ENCODE measurements at places on chromosomes 7 and 10.

GRCh38 chr7:150363370-150363769 lies 5.3 kb upstream of the REPIN1 start:
- no peak for DNase-seq

GRCh38 chr7:150854066-150855000 lies 2.0 kb downstream of the AOC1 start:
- DNase-seq = no peak

- DNase-seq = no peak
Measured at GRCh38 chr10:21990449-21990848, 13.1 kb downstream of the DNAJC1 start.

DNA sequence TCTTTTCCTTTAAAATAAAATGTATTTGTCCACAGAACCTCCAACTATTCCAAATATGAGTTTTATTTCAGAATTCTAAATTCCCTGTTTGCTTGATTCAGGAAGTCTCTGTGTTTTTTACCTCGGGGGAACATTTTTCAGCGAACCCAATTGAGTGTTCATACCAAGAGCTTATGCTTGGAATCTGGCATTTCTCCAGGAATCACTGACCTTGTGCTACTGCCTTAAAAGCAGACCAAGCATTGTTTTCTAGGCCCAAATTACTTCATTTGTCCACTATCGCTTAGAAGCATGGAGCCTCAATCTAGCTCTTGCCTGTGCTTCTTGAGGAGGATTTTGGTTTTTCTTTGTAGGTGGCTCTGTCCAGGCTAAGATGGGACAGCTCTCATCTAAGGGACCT lies 59.4 kb downstream of the EBLN1 start:
- DNase-seq = no peak

DNA sequence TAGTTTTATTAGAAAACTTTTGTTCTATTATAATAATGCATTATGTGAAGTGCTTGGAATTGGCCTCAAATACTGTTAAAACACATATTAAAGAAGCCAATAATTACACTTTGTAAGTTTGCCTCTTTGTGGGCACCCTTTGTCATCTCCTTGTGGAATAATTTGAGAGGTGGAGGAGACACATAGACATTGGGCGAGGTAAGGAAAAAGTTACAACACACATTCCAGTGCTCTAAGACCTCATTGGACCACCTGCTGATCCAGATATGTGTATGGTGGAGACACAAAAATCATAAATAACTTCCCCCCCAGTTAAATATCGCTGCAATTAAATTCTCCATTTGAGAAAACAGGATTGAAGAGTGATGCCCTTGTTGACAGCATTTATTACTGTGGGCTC lies 511.8 kb downstream of the GFRA1 start:
- DNase-seq = no peak

- DNase-seq = no peak
Measured at GRCh38 chr10:4475827-4476490, 350.0 kb upstream of the AKR1E2 start.

DNA sequence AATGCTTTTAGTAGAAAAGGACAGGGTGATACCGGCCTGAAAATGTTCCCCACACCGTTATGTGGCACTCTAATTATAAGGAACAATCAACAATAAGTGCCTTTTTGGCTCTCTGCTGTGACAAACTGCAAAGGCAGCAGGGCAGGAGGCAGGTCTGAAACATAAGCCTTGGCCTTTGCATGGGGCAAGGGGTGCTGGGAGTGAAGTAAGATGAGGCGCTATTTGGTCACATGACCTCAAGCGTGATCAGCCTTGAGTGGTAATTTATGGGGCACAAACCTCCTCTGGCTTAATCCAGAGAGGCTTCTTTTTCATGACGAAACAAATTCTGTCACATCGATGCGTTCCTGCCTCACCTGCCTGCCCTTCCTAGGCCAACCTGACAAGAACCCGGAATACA lies 202.7 kb downstream of the TAX1BP1 start:
- DNase-seq = no peak

- DNase-seq = no peak
Measured at GRCh38 chr7:63114371-63114985, 884.2 kb upstream of the ZNF722 start.

GRCh38 chr10:48412081-48412480 lies 105.6 kb downstream of the MAPK8 start:
- no peak for DNase-seq

DNA sequence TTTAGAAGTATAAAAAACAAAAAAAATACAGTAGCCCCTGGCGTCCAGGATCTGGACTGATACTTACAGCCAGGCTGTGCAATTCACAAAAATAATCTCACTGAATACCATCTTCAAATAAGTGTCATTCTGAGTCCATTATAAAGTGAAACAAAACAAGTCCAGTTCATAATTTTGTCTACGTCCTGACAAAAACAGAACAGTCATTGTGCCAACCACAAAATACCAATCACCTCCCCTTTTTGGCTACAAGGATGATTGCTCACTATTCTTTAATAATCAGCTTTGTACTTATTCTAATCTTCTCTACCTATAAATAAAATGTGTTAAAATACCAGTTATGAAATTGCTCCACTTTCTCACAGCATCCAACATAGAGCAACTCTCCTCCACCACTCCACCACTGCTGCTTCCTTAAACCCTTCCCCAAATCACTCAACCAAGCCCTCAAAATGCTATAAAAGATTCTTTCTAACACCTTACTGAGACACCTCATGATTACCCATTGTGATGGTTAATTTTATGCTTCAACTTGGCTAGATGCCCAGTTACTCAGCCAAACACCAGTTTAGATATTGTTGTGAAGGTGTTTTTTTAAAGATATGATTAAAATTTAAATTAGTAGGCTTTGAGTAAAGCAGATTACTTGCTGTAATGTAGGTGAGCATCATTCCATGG lies 479.8 kb upstream of the SEMA3A start:
- peak; percentile 25 for DNase-seq

DNA sequence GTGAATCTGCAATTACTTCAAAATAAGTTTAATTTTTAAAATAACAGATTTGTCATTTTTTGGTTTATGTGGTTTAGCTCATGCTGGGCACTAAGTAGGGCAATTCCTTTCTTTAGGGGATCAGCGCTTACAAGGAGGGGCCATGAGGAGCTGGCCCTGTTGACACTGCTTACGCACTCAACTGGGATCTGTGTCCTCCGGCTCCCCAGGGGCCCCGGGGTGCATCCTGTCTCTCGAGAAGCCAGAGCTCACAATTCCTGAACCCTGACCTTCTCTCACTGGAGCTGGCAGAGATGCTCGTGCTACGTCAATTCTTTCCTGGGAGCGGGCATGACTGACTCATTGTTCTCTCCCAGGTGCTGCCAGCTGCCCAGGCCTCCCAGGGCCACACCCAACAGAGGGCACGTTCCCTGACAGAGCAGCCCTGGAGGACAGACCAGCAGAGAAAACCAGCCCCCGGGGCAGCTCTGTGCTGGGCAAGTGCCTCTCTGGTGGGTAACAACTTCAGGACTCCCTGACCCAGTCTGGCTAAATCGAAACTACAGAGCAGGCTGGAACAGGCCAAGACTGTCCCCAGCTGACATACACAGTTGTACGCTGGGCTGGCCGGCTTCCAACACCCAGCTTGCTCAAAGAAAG lies 36.8 kb downstream of the CTBP2 start:
- peak; percentile 78 for DNase-seq

DNA sequence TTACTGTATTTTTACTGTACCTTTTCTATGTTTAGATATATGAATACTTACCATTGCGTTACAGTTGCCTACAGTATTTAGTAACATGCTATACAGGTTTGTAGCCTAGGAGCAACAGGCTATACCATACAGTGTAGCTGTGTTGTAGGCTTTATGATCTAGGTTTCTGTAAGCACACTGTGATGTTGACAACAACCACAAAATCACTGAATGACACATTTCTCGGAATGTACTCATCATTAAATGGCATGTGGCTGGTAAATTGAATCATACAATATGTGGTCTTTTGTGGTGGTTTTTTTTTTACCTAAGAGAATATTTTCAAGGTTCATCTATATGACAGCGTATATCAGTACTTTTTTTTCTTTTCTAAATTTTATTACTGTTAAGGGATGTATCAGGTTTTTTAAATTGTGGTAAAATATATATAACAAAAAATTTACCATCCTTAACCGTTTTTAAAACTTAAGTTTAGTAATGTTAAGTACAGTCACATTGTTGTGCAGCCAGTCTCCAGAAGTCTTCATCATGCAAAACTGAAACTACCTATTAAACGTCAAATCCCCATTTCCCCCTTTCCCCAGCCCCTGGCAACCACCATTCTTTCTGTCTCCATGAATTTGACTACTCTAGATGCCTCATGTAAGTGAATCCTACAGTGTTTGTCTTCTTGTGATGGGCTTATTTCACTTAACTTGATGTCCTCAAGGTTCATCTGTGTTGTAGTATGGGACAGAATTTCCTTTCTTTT lies 21.5 kb downstream of the BTAF1 start:
- DNase-seq = peak; percentile 14

- peak; percentile 44 for DNase-seq
Measured at GRCh38 chr7:111076205-111076604, 14.7 kb upstream of the LRRN3 start.

- no peak for DNase-seq
Measured at GRCh38 chr7:81308643-81309322, 389.9 kb upstream of the SEMA3C start.

DNA sequence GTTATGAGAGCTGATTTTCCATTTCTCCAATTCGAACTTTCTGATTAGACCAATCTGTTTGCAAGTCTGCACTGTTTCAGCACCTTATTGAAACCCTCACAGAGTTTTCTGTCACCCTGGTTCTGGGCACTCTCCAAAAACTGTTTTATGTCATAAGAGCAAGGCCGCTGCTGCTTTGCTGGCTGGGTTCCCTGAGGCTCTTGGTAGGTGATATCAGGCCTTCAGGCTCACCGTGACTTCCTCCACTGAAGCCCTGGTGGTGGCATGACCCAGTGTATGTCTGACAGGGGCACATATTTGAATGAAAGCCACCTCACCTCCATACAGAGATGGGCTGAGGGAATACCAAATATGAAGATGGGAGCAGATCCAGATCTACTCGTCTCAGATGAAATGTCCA lies 8.3 kb downstream of the RABGEF1 start:
- no peak for DNase-seq

All from AG20443 (cell line).